ENCODE measurements at places on chromosomes 1 and 21.

GRCh38 chr1:202856014-202856413 lies 32.9 kb downstream of the RABIF start:
- no peak for DNase-seq

DNA sequence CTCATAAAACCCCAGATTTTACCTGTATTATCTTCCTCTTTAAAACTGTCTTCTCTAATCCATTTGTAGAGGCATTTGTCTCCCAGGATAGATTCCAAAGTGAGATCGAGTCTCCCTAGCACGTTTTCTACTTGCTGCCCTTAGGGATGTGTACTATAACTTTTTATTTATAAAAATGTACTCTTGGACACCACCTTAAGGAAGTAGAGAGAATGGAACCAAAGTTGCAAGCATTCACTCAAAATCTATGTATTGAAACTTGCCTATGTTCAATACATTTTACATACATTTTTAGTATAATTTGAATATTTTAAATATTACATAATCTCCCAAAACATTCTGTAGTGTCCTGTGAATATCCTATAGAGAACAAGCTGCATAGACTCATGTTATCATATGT lies 842 bp upstream of the SPRR2A start:
- DNase-seq, result no peak

DNA sequence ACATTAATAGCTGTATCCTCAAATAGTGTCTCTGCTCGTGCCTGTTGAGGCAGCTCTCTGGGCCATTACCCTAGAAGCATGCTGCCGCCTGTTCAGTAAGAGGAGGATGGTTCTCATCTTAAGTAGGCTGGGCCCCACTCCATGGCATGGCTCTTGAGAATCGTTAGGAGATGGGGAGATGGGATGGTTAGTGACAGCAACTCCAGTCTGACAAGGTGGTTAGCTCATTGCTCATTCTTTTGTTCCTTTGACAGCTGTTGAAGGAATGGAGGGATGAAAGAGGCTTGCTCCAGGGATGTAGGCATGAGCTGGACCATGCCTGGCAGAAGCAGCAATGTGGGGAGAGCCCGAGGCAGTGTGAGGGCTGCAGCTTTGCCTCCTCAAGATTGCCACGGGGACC lies 68.2 kb downstream of the MAP10 start:
- no peak for DNase-seq

DNA sequence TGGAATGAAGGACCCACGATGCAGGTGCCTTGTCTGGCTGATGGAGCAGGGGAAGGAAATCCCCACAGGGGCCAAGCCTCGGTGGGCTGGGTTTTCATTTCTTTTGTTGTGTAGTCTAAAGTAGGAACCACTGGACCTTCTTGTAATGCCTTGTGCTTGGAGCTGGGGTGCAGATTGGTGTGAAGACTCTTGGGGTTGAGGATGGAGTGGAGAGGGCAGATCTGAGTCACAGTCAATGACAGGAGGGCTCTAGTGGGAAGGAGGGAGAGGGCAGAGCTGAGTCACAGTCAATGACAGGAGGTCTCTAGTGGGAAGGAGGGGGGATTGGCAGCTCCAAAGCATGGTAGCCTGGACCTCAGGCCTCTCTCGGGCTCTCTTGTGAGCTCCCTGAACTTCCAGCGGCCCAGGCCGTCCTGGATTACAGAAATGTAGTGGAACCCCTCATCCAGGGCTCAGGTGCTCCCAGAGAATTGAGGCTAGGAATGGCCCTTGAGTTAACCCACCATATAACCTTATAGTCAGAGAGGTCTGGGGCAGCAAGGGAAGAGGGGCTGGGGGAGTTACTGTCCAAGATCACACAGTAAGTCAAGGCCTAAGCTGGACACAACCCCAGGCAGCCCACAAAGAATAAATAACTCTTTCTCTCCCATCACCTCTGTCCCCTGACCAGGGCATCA lies 313.8 kb downstream of the MATN1 start:
- DNase-seq, result no peak

DNA sequence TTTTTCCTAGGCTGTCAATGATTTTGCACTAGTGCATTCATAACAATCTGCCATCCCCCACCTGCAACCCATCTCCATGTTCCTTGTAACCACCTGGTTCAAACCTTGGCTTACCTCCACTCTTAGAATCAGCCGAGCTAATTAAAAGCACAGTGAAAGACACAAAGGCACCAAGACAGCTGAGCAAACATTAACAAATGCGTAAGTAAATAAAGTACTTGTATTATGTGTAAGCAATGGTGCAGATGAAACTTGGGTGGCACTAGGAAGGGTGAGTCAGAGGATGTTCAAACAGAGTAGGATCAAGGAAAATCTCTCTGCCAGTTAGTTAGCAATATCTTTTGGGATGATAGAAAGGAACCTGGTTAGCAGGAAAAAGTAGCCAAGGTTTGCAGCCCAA lies 5.1 kb upstream of the FOXJ3 start:
- DNase-seq, result no peak

DNA sequence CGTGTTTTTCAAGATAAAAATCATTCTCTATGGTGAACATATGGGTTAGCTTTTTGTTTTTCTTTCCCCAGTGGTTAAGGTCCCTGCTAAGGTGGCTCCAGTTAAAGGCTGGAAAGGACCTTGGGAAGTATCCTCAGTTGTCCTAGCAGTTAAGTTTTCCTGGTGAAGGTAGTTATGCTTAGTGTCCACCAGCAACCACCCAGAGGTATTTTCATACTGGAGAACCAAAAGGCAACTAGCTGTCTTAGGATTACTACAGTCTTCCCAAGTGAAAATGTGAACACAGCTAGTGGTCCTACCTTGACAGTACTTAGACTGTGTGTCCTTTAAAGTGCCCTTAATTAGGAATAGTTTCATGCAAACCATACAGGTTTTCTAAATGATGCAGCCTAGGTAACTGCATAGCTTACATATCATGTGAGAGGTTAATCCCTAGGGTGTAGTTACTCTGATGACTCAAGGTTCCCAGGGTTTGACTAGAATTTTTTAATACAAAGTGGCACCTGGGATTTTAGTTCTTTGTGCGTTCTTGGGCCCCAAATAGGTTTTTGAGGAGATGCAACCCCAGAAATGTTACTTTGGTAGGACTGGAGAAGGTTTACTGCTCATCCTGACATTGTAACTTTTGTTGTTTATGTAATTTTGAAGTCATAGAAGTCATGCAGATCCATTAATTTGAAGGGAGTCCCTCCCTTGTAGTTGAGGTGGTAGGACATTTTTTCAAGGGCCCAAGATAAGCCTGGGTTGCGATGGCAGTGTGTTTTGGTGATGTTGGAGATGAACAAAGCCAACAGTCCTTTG lies 36.5 kb downstream of the YY1AP1 start:
- DNase-seq, result no peak

DNA sequence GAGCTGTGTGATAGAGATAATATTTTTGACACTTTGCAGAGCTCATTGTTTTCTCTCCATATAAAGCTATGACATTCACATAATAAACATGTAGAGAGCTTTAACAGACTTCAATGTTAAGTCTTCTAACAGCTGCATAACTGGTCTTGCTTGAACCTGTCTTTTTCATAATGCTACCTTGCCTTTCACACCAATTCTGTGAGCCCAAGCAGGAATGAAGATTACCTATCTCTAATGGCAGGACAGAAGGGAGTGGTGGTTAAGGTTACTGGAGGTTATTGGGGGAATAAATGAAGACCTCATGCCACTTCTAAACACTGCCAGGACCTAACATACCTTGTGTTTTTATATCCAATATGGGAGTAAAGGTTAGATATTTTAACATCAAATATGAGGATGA lies 2.3 kb upstream of the CD55 start:
- DNase-seq, result no peak

GRCh38 chr1:89598450-89599331 lies 34.2 kb upstream of the LRRC8C start:
- DNase-seq, result no peak

DNA sequence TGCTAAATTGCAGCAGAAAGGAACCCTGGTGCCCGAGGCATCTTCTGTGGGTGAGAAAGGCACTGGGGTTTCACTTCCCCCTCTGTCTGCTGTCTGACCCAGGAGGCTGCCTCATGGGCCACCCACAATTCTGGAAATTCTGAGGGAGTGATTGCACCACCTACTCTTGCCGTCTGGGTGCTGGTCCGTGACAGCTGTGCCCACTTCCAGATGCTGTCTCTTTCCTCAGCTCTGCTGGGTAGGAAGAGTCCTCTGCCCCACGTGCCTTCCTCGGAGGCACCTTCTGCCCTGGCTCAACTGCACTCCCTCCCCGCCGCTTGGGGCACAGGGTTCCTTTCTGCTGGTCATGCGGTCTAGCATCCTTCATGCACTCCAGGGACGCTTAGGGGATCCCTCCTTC lies 96.3 kb downstream of the ARHGEF10L start:
- no peak for DNase-seq

- DNase-seq, result no peak
Observed at GRCh38 chr1:150760013-150760412, 5.6 kb downstream of the CTSS start.

DNA sequence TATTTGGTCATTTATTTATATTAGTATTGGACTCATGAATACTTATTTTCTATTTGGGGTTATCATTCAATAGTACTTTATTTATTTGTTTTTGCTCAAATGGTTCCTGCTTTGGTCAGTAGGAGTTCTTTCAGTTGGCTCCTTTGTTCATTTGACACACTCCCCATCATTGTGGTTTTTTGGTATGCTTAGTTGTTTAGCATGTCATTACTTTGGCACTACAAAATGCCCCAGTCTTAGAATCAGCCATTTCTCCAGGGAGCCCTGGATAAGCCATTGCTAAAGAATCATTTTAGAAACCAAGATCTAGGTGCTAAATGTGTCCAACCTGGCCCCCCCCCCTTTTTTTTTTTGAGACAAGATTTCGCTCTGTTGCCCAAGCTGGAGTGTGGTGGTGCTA lies 61.7 kb upstream of the MRPS6 start:
- DNase-seq, result no peak

DNA sequence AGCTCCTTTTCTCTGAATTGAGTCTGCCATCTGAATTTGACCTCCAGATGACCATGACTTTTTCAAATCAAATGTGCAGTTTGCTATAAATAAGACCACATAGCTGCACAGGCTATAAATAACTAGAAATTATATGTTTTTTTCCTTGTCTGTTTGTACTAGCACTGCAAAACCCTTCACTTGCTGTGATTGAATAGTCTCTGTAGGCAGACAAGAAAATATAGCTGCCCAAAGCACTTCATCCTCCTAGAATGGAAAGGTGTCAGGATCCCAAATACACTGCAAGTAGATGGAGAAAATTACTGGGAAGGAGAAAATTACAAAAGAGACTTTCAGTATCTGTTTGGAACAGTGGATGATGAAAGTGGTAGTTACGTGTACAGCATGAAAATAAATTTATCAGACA lies 175.8 kb downstream of the APP start:
- DNase-seq, result no peak

DNA sequence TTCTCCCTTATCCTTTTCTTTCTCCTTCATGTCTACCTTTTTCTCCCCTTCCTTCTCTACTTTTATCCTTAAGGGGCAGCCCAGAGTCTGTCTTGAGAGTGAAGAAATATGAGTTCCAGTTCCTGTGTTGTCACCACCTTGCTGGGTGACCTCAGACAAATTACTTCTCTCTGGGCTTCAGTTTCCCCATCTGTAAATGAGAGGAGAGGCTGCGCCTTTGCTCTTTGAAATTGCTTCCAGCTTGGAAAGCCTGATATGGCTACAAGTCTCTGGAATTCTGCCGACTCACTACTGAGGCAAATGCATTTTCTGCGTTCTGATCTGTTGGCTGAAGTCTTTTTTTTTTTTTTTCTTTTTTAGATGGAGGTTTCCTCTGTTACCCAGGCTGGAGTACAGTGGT lies 119.2 kb downstream of the SYF2 start:
- DNase-seq, result no peak

DNA sequence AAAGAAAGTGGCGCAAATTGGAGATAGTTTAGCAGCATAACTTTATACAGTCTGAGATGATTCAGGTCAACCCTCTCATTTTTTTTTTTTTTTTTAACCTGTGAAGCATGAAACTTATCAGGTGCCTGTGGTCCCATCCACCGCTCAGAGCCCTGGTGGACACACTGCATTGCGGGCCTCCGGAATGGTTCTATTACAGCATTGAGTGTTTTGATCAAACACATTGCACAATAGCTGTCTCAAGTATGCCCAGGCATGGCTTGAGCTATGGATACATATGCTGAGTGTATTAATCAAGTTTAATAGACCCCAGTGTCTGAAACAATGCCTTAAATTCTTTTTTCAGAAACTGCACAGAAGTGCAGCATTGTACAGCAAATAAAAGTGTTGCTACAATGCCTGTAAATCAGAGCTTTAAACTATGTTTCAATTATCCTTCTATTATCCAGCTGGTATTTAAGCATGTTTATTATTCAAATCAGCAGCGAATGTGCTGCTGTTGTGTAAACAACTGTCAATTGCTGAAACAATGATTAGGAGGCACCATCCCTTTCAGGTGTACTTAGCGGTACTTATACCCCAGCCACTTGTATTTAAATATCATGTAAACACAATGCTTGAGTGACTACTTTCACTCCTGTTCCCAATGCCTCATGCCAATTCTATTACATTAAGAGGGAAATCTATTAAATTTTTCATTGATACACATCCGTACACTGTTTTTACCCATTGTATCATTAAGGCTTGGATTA lies 456.6 kb downstream of the RPS6KC1 start:
- DNase-seq, result no peak

- DNase-seq, result no peak
Observed at GRCh38 chr1:184222652-184223052, 164.2 kb upstream of the C1orf21 start.

GRCh38 chr21:42079008-42079938 lies 8.2 kb downstream of the UMODL1 start:
- no peak for DNase-seq

DNA sequence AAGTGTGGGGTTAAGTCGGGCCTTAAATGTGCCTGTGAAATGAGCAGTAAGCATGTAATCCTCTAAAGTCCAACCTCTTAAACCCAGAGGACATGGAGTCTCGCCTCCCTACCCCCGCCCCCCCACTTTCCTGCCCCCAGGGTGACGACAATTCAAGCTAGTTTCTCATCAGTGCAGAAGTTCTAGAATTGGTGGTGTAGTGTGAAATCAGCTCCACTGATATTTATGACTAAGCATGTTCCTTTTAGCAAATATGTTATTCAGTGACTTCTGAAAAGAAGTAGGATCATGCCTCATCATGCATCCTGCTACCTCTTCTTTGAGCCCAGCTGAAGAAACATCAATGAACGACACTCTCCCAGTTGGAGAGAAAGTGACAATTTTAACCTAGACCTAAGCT lies 2.6 kb upstream of the ABCB10 start:
- DNase-seq, result no peak

- DNase-seq, result no peak
Observed at GRCh38 chr1:36100376-36100775, 11.7 kb downstream of the ADPRS start.

GRCh38 chr1:230265200-230266115 lies 160.7 kb downstream of the PGBD5 start:
- no peak for DNase-seq
